Activated CD4-positive, CD25-positive, alpha-beta regulatory T cell treated with anti-CD3 and anti-CD28 coated beads, Interleukin-2, amount 50 U/mL, for 72 hours (primary cell): ENCODE measurements at places on chromosomes 16 and 17.

DNA sequence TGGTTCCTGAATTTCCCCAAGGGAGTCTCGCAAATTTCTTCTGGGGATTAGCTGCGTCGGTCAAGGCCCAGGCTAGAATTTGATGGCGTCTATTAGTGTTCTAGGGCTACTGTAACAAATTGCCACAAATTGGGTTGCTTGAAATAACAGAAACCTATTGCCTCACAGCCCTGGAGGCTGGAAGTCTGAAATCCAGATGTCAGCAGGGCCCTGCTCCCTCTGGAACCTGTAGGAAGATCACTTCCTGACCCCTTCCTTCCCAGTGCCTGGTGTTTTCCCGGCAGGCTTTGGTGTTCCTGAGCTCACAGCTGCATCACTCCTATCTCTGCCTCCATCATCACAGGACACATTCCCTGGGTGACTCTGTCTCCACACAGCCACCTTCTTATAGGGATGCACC is 24.4 kb downstream of the DHRS7C start:
- no peak for DNase-seq

DNA sequence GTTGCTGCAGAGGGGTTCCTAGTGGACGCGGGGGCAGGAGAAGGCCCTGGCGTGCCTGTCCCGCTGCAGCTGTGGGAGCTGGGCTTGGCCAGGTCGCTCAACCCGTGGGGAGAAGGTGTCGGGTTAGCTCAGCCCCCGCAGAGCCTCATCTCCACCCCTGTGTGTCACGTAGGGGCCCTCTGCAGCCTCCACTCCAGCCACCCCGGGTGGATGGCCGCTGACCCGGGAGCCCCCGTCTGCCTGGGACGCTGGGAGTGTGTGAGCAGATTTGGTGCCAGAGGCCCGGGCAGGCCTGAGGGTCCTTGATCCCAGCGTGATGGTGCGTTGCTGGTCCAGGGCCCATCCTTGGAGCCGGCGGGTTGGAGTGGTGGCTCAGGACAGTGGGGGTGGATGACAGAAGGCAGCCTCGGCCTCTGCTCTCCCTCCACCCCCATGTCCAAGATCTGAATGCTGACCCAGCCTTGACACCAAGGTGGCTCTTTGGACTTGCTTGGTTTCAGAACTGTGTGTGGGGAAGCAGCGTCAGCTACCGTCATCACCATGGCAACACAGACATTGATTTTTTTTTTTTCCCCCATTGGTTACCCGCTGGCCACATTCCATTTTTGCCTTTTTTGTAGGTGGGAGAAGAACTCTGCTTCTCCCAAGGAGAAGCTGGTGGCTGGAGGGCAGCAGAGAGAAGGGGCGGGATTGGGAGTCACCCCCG is 35.7 kb downstream of the BAIAP2 start:
- DNase-seq: no peak

GRCh38 chr16:47924950-47925349 is 230.8 kb downstream of the ABCC12 start:
- no peak for DNase-seq

- no peak for DNase-seq
Measured at GRCh38 chr17:73478768-73479424, 165.3 kb downstream of the SDK2 start.

DNA sequence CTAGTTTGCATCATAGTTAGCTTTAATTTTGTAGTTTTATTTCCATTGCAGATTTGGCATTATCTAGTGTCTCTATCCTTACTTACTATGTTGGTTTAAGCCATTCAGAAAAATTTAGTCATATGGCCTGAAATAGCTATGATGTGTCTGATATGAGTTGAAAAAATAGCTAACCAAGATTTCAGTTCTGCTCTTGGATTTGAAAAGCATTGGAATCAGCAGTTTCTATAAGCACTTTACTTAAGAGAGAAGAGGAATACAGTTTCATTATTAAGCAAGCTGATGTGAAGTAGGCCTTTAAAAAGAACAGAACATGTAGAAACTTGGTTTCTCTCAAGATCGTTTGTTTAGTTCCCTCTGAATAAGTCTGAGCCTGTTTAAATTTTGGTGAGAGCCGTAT is 25.9 kb downstream of the LPCAT2 start:
- DNase-seq: no peak

DNA sequence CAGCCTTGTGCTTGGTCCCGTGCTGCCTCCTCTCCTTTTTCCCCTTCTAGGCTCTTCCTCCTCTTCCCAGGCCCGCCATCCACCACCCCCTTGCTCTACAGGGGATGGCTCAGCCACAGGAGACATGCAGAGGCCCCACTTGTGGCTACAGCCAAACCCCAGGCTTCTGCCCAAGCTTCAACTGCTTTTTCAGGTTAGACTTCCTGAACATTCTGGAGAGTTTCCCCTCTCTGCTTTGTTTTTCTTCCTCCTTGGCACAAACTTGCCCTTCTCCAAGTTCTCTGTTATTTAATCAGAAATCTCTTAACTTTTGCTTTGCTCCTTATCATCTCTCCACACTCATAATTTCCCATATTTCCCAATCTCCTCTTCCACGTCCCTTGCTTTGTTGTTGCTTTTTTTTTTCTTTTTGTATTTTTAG is 18.3 kb upstream of the HAS3 start:
- DNase-seq: no peak

DNA sequence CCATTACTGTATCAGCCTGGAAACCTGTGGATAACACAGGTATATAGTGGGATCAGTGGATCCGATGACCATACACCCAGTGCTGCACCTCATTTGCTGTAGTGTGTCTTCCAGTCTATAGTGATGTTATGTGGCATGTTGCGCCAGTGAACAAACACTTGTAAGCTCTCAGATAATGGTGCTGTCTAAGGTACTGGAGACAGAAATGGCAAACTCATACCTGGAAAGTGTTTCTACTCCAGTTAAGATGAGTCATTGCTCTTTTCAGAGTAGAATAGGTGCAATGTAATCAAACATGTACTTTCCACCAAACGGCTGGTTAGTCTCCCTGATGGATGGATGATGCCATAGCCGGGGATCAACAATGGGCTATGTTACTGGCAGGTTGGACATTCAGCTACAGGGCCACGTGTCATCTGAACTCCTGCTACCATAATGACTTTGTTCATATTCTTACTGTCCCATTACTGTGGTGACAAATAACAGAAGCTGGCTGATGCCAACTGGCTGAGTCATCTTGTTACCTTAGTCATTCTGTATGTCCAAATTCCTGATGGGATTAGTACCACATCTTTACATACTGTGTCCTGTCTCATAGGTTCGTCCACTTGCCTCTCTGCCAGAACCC is 6.3 kb downstream of the CCL11 start:
- DNase-seq: no peak

DNA sequence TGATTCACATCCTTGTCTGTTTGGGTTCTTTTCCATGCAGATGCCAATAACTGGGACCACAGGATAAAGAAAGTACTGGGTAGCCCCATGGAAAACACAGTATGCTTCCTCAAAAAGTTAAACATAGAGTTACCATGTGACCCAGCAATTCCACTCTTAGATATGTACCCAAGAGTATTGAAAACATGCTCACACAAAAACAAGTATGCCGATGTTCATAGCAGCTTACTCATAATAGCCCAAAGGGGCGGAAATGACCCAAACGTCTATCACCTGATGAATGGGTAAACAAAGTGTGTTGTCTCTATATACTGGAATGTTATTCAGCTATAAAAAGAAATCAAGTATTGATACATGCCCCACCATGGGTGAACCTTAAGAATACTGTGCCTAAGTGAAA is 55.4 kb downstream of the CYB5B start:
- DNase-seq: no peak

DNA sequence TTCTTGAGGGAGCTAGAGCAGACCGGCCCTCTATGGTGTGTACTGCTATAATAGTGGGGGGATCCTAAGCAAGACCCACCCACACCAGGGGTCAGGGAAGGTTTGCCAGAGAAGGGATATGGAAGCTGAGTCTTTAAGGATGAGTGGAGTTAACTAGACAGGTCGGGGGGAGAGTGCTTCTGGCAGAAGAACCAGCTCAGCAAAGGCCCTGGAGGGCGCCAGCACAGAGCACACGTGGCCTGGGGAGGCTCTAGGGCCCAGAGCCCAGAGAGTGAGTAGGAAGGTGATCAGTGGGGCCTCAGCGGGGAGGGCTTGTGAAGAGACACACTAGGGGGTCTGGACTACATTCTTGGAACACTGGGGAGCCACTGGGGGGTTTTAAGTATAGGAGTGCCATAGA is 21.1 kb downstream of the NGFR start:
- DNase-seq: no peak

GRCh38 chr17:37065486-37066321 is 117.0 kb downstream of the AATF start:
- DNase-seq: no peak

DNA sequence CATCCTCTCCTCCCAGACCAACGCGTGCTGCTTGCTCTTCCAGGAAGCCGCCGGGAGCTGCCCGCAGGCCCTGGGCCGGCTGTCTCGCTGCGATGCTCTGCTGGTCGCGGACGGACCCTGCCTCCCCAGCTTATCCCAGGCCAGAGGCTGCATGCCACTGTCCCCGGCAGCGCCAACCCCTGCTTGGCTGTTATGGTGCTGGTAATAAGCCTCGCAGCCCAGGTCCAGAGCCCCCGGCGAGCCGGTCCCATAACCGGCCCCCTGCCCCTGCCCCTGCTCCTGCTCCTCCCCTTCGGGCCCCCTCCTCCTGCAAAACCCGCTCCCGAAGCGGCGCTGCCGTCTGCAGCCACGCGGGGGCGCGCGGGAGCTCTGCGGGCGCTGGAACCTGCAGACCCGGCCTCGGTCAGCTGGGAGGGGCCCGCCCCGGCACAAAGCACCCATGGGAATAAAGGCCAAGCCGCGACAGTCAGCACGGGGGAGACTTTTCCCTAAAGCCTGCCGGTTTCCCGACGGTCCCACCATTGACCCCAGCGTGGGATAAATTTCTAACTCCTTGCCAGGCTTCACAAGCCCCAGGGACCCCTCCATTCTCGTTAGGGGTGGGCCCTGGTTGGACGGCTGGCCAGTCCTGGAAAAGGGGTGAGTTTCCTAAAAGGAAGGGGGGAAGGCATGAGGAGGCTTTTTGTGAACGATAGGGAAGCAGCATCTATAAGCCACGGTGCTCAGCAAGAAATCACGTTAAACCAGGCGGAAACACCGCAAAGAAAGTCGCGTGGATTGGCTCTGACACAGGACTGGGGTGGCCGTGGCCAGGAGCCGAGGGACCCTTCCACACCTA is 11.2 kb downstream of the ENPP7 start:
- DNase-seq: peak; percentile 85

DNA sequence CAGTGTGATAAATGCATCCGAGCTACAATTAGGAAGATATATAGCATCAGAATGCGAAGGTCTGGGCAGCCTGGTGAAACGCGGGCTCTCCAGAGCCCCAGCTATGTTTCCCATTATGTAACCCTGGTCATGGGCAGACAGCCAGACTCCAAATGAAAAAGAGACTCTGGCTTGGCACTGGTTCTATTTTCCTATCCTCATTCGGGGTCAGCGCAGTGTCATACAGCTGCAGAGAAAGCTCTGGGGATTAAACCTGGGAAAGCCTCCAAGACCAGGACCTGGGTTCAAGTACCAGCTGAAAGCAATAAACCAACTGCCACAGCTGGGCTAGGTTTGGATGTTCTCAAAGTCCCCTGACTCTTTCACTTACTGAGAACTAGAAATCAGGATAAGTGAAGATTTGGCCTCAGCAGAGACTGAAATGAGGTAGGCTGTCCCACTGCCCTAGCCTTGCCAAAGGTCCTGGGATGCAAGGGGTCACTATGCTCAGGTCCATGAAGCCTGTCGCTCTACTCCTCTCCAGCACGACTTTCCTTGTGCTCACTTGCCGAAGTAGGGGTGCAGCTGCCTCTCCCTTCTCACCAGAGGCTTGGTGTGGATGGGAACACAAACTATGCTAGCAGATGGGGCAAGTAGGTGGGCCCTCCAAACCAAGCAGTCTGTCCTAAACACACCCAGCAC is 123.8 kb downstream of the SMG6 start:
- no peak for DNase-seq

DNA sequence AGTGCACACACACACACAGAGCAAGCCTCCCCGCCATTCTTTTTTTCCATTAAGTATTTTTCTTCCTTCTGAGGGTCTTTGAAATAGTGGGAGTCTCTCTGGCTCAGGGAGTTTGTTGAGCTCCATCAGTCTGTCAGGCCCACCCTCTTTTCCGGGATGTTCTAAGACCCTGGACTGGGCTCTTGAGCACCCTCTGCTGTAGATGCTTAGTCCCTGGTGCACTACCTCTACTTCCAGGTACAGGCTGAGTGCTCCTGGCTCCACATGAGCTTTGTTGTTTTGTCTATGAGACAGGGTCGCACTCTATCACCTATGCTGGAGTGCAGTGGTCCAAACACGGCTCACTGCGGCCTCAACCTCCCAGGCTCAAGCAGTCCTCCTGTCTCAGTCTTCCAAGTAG is 20.7 kb downstream of the LIMD2 start:
- no peak for DNase-seq

GRCh38 chr17:80619535-80620235 is 75.0 kb downstream of the RPTOR start:
- no peak for DNase-seq

DNA sequence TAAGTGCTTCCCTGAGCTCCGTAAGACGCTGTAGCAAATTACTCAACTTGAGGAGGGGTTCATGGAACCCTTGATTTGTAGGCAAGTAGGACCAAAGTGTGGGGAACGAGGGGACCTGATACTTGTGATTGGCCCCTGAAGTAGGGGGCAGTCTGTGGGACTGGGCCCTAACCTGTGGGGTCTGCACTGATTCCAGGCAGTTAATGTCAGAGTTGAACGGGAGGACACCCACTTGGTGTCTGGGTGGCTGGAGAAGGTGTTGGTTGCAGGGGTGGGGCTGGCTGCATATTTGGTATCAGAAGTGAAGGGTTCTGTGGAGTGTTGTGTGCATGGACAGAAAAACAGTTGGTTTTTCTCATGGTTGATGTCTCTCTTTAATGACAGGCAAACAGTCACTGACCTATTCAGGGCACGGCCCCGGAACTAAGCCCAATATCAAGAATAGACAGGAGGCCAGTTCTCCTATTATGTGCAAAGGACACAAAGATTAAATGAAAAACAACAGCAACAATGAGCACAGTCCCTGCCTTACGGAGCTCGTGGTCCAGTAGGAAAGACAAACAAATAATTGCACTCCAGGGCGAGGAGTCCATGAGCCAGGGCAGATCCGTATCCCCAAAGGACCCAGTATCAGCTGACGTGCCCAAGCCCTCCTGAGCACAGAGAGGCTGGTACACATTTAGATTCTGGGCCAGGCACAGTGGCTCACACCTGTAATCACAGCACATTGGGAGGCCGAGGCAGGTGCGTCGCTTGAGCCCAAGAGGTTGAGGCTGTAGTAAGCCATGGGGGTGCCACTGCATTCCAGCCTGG is 19.2 kb downstream of the MXRA7 start:
- no peak for DNase-seq

- no peak for DNase-seq
Measured at GRCh38 chr16:81629034-81629802, 149.9 kb upstream of the PLCG2 start.

DNA sequence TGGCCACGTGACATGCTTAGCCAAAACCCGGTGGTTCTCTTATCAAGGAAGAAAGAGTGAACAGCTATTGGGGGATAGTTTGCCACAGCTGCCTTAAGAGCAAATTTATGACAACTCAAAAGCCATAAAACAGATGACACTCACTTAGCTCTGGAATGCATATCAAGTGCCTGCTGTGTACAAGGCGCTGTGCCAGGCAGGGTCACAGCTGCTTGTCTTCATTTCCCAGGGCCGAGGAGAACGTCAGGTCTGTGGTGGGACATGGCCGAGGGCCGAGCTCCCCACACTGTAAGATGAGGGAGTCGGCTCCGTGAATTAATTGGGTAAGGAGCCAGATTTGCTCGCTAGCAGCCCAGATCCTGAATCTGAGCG is 14.0 kb downstream of the EEF2K start:
- DNase-seq: no peak
